ENCODE measurements at places on chromosomes 4 and X. TPM values are rescaled to one million over a fixed set of nuclear protein-coding genes. Genes with fewer than 3 reads are reported as not detected.

DNA sequence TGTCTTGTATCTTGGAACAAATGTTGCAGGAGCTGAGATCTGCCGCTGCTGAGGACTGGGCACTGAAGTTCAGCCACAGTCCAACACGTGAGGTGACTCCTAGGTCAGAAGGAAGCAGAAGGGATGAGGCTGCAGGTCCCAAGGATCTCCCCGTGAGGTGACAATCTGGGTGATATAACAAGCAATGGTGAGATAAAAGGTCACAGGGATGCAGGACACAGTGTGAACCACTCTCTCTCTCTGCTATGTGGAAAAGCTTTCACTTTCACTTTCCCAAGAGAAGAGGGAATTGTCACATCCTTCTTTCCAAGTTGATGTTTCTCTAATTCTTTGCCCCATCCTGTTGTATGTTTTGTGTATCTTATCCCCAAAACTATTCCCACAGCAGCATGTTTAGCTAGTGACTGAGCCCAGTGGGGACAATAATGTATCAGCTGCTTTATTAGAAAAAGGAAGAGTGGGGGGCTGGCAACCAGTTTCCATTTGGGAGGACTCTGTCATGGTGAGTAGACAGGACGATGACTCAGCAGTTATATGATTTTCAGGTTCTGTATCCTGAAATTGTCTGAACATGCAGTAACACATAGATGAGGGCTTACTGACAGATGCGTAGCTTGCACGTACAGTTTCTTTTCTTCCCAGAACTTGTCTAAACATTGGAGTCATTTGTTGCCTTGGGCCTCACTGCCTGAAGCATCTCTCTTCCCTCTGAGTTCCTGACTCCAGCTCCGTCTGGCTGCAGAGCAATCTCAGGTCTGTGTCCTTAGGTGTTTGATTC lies 1415.8 kb upstream of the TENM3 start:
- DNase-seq = no peak

DNA sequence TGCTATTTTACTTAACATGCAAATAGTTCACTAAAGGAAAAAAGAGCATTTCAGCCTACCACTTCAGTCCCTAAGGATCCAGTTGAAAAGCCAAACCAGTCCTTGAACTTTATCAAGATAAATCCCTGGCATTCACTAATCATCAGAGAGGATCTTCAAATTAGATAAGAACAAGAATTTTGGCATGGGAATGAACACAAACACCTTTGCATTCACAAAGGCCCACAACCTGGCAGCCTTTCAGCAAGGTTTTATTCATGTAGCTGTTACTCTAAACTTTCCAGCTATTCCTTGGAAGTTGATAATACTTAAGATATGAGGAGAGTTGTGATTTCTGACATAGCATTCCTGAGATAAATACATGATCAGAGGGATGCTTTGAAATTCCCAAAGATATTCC lies 193.4 kb downstream of the LRBA start:
- no peak for DNase-seq

IL1RAPL2 gene
- 1.6 TPM for polyA plus RNA-seq

PGRMC2 gene
- polyA plus RNA-seq = 28.9 TPM

ASB9 gene
- 3.1 TPM for polyA plus RNA-seq

CDKL2 gene
- not detected for polyA plus RNA-seq
